ENCODE measurements at places on chromosomes 11 and 22.
A peak's percentile ranks its signal among the peaks of the same experiment; 100 is the strongest.

DNA sequence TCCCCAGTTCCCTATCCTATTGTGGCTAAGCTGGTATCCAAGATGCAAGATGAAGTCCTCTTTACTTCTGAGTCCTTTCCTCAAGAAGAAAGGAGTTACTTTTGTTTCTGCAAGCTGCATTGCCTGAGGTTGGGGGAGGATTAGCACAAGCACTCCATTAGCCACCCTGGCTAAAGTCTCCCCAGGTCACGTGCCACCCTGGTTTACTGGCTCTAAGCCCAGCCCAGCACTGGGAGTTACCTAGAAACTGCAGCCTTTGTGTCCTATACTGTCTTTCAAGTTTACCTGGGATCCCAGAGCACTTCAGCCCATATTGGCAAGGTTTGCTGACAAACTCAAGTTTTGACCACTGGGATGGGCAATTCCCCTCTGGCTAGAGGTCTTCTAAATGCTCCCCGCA lies 78.4 kb upstream of the DBX1 start:
- DNase-seq = no peak

GRCh38 chr11:88039476-88040147 lies 135.6 kb downstream of the RAB38 start:
- no peak for DNase-seq

- DNase-seq = no peak
Measured at GRCh38 chr22:36136988-36137387, 23.6 kb downstream of the APOL3 start.

DNA sequence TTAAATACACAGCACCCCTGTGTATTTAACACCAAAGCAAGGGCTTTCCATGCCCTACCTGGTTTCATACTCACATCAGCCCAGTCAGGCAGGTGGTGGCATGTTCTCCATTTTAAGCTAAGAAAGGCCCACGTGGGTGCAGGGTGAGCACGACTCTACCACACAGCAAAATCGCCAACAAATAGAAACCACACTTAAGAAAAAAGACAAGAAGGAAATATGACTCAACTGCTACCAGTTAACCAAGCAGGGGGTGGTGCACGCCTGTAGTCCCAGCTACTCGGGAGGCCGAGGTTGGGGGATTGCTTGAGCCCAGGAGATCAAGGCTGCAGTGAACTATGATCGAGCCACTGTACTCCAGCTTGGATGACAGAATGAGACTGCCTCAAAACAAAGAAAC lies 35.2 kb upstream of the TFIP11 start:
- DNase-seq = no peak

DNA sequence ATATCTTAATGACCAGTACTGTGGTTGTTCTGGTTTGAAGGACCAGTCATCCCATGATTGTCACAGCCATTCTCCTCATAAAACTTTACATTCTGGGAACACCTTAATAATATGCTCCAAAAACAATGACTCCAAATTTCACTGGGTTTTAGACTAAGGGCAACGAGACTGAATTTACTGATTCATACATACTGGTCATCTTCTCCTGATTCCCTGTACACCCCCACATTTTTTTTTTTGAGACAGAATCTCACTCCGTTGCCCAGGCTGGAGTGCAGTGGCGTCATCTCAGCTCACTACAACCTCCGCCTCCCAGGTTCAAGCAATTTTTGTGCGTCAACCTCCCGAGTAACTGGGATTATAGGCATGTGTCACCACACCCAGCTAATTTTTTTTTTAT lies 78.9 kb downstream of the GAB2 start:
- DNase-seq = no peak

GRCh38 chr22:37455896-37456295 lies 28.6 kb upstream of the ELFN2 start:
- DNase-seq = no peak

DNA sequence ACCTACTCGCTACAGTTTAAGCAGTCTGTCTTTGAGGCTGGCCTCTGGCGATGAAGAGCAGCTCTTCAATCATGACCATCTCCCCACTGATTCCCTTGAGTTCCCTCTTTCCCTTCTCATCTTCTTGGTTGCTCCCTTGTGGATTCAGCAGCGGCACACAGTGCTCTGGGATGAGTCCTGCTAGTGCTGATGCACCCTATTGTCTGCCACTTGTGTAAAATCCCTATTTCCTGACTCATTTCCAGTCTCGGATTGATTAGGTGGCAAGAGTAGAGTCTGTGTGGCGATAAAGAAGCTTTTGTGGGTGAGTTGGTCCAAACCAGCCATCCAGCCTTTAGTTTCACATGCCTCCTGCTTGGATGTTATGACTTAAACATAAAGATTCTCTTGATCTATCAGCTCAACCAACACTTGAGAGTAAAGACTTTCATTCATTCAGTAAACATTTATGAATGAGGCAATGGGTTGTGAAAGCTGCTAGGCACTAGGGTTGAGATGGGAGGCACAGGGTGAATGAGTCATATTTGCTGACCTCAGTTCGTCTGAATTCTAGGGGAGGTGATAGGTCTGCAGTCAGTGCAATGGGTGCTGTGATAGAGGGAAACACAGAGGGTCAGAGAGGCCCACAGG lies 219.4 kb upstream of the RAG2 start:
- DNase-seq = no peak

DNA sequence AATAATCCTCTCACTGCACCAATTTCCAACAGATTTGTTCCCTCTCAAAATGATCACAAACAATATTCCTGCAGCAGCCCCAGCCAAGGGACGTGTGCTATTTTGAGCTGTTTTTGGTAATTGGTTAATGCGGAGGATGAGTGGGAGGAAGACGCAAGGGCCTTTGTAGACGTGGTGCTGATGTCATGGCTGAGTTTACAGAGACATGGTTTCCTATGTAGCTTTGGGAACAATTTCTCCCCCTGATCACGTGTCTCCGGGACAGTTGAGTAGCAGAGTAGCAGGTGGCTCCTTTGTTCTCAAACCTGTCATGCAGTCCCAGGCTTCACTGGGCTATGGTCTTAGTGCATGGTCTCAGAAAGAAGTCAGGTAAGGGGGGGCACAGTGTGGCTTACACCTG lies 183.2 kb upstream of the NECTIN1 start:
- DNase-seq = no peak

DNA sequence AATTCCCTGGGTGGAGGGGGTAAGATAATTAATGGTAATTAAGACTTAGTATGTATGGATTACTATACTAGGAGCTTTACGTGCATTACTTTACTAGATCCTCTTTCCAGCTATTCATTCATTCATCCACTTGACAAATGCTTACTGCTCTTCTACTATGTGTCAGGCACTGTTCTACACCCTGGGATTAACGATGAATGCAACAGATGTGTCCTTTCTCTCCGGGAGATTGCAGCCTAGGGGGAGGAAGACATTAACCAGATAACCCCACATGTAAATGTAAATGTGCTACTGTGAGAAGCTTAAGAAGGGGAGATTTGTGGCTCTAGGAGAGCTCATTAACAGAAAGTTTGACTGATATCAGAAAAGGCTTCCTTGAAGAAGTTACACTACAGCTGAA lies 1.7 kb downstream of the ANKK1 start:
- DNase-seq = peak; percentile 71

- no peak for DNase-seq
Measured at GRCh38 chr22:44351037-44351436, 38.3 kb upstream of the SHISAL1 start.

DNA sequence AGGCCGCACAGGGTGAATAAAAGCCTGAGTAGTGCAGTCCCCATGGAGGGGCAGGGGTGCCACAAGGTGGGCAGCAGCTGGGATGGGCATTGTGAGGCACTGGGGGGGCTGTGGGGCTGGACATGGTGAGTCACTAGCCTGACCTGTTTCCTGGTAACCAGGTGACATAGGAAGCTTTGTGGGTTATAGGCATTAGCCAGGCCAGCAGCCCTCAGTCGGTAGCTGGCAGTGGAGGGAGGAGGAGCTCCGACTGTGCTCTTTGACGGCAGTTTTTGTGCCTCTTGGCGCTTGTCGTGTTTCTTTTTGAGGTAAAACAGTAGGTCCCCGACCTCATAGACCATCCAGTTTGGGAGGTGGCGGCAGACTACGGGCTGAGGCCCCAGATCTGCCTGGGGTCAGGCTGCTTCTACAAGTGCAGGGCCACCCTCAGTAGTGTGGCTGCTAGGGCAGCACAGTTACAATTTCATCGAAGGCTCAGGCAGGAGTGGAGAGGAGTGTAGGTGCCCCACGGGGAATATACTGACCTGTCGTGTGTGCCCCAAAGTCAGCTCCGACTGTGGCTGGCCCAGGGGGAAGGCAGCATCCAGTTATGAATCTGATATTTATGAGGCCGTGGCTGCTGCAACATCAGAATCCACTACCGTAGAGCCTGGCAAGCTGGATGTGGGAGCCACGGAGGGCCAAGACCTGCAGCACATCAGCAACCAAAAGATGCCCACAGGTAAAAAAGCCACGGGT lies 107.7 kb downstream of the CRYBB2 start:
- DNase-seq = no peak

GRCh38 chr11:92460213-92460612 lies 235.6 kb downstream of the FAT3 start:
- DNase-seq = no peak

DNA sequence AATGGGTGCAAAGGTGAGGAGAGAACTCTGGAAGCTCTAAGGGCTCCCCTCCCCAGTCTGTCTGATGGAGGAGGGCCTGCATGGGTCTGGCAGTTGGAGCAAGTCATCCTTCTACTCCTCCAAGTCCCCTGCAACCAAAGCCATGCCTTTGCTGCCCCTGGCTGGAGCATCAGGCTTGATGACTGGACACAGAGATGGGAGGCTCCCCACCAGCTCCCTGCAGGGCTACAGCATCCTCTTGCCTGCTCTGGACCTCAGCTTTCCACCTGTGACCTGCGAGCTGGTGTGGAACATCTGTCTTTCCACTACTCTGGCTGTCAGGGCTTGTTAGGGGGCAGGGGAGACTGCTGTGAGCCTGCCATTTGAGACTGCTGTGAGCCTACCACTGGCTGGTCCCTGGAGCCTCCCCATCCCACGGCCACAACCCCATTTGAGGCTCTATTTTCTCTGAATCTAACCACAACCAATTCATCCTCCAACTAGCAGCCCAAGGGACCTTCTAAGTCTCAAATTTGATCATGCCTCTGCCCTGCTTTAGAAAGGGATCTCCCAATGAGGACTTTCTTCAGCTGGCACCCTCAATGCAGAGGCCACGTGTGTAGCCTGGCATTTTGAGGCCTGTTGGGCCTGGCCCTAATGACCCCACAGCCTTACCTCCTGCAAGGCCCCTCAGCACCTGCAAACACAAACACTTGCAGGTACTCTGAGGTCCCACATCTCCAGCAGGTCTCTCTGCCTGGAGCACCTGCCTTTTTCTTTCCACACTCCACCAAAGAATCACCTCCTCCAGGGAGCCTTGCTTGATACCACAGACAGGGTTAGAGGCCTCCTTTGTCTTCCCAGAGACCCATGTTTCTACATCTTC lies 9.9 kb downstream of the P2RY6 start:
- no peak for DNase-seq

DNA sequence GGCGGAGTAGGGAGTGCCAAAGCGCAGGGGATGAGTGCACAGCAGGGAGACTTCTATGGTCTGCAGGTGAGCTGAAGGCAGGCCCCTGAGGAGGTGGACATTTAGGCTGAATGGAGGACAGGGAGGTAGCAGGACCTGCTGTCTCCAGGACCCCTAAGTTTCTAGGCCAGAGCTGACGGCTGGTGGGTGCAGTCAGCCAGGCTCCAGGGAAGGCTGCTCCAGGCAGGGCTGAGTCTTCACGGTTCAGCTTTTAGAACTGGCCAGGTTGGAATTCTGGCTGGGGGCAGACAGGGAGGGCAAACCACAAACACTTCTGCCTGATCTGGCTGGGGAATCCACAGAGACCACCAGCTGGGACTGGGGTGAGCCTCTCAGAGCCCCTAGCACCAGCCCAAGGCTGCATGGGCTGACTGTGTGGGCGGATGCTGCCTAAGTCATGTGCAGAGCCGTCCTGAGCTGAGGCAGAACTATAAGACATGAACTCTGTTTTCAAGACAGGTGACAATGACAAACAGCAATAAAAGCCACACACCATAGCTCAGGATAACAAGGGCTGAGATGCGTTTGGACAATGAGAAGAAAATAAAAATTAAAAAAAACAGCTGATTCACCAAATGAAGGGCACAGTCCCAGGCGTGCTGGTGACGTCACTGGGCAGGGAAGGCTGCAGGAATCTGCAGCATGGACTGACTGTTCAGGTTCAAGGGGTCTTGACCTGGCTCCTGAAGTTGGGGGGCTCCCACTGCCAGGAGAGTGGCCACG lies 10.4 kb upstream of the MALAT1 start:
- no peak for DNase-seq

- DNase-seq = no peak
Measured at GRCh38 chr11:59273373-59273841, 60.7 kb upstream of the MPEG1 start.

- no peak for DNase-seq
Measured at GRCh38 chr11:124748481-124749343, 3.3 kb downstream of the VSIG2 start.

DNA sequence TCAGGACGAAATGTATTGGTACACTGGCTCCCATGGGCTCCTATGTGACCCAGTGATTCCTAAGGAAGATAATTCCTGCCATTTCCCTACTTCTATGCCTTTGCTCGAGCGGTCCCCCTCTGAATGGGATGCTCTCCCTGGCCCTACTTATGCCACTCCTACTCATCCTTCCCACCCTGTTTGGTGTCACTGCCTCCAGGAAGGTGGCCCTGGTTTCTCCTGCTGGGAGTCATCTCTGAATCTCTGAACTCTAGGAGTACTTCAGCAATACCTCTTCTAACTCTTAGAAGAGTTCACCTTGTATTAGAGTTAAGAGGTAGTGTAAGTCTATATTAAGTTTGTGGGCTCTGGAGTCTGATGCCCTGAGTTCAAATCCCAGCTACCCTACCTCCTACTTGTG lies 35.5 kb upstream of the LRRC55 start:
- DNase-seq = no peak

DNA sequence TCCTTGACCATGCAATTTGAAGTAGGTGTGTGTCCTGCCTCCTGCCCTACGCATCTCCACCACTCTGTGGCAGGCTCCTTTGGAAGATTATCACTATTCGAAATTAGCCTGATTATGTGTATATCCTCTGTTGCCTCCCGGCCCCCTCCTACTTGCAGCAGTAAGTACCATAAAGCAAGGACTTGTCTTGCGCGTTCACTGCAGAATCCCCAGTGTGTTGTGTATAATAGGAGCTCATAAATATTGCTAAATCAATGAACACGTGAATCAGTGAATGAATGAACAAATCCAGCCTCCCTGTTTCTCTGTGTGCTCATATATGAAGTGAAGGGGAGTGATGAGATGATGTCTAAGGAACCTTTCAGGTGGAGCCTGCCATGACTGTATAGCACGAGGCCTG lies 210.7 kb downstream of the DBX1 start:
- no peak for DNase-seq

- no peak for DNase-seq
Measured at GRCh38 chr11:100574894-100575769, 112.0 kb upstream of the ARHGAP42 start.

GRCh38 chr11:111663820-111664219 lies 61.6 kb downstream of the SIK2 start:
- no peak for DNase-seq

DNA sequence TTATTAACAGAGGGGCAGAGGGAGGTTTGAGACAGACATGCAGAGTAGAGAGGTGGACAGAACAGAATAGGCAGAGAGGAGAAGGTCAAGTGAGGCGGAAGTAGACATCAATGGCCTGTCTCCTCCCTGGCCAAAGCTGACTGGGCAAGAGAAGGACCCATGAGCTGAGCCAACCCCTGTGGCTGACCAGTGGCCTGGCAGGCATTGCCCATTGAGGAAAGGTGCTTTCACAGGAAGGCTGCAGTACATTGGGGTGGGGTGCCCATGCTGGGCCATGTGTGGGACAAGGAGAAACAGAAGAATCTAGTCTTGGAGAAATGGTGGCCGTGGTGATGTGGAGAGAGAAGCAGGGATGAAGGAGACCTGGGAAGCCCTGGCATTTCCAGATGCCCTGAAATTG lies 76.0 kb downstream of the MYEOV start:
- no peak for DNase-seq
